ENCODE measurements at places on chromosomes 7 and 10. TPM values are rescaled to one million over a fixed set of nuclear protein-coding genes. Genes with fewer than 3 reads are reported as not detected.
A peak's percentile ranks its signal among the peaks of the same experiment; 100 is the strongest.

ADCY1 gene
- total RNA-seq: 3.1 TPM

- H3K27ac ChIP-seq: peak overlapping the region; percentile 60
- DNase-seq: peak; percentile 95
- H3K4me3 ChIP-seq: no peak overlapping the region
- peaks cover 72% of the 10 kb centered on the region for H3K4me1 ChIP-seq
- no peaks in the 10 kb centered on the region for H3K27me3 ChIP-seq
- H3K36me3 ChIP-seq: peaks cover 8% of the 10 kb centered on the region
Measured at GRCh38 chr7:27771111-27771510, 31.1 kb downstream of the TAX1BP1 start.

GRCh38 chr7:25048444-25048834, 68.5 kb upstream of the OSBPL3 start:
- no peak overlapping the region for H3K4me3 ChIP-seq
- H3K36me3 ChIP-seq: no peaks in the 10 kb centered on the region
- H3K27ac ChIP-seq: no peak overlapping the region
- H3K27me3 ChIP-seq: no peaks in the 10 kb centered on the region
- DNase-seq: no peak
- H3K4me1 ChIP-seq: no peaks in the 10 kb centered on the region

DNA sequence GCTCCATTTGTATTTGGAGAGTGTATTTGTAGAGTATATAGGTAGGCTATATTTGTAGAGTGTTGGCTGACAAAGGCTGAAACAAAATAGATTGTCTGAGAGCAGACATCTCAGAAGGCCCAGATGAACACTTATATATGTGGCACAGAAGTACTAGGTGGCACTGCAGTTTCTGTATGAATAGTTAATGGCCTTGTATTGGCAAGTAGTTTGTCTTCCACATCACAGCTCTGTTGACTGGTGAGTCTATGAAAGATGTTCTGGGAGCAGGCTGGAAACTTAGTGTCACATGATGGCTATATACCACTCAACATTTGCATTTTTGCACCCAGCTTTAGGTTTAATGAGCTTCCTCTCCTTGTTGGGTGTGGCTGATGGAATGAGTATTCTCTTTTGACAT, 51.9 kb downstream of the CCNY start:
- peaks cover 42% of the 10 kb centered on the region for H3K4me1 ChIP-seq
- H3K27me3 ChIP-seq: no peaks in the 10 kb centered on the region
- no peak overlapping the region for H3K4me3 ChIP-seq
- DNase-seq: no peak
- H3K36me3 ChIP-seq: peaks cover 24% of the 10 kb centered on the region

CALHM3 gene
- total RNA-seq: 4.1 TPM

- peaks cover 43% of the 10 kb centered on the region for H3K27me3 ChIP-seq
- H3K36me3 ChIP-seq: no peaks in the 10 kb centered on the region
- H3K4me3 ChIP-seq: no peak overlapping the region
Measured at GRCh38 chr10:76055466-76055865, 624.0 kb downstream of the LRMDA start.

DNA sequence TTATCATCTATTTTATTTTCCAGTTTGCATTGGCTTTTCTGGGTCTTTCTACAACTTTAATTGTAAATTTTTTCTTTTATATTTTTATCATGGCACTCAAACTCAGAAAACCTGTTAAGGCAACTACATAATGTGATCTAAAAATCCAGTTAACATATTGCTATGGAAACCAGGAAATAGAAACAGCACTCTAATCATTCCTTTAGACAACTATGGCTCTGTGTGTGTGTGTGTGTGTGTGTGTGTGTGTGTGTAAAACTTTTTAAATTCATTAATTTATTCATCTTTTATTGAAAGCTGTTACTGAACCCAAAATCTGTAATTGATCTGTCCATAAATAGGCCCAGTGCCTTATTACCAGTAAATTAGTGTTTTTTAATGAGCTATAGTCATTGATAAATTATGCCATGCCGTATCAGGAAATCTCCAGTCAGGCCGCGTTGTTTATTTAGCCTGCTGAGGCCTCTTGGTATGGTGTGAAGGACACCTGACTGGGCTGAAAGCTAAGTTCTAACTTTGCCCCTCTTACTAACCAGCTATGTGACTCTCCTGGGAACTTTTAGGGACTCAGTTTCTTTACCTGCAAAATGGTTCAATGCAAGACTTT, 1.5 kb upstream of the MET start:
- H3K4me3 ChIP-seq: no peak overlapping the region
- peaks cover 14% of the 10 kb centered on the region for H3K4me1 ChIP-seq
- H3K27me3 ChIP-seq: no peaks in the 10 kb centered on the region
- no peak overlapping the region for H3K27ac ChIP-seq

DNA sequence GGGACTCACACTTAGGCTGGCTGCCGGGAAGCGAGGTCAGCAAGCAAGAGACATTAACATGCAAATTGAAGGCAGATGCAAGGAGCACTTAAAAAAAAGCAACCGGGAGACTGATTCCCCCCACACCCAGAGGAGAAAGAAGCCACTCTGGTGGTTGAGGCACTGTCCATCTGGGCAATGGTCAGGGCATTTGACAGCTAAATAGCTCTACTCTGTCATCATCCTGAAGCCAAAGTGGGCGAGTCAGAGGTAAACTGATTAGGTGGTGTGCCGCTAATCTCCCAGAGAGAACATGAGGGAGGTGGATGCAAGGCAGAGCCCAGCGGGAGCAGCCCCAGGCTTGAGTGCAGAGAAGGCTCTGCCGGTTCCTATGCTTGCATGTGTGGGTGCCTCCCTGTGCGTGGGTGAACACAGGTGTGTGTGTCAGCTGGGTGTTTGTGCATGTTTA, 100.6 kb downstream of the PLXNA4 start:
- DNase-seq: no peak
- H3K36me3 ChIP-seq: no peaks in the 10 kb centered on the region
- no peak overlapping the region for H3K27ac ChIP-seq
- H3K27me3 ChIP-seq: no peaks in the 10 kb centered on the region

DNA sequence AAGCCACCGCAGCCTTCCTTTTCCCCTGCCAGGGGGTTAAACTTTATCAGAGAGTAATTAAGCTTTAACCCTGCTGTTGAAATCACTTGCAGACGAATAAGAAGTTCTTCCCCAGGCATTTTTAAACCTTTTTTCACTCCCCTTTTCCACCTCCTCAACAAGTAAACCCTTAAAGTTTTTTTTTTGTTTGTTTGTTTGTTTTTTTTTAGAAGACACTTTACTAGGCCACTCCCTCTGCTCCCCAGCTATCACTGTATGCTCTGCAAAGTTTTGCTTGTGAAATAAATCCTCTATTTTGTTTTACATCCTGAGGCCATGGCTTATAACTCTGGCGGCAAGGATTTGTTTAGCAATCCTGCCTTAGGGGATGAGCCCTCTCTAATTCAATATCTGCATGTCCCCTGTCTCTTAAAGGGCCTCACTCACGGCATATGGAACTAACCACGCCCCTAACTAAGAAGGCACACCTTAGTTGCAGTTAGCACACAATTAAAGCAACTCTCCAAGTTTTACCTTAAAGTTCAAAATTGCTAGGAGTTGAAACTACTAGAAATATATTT, 1354.7 kb upstream of the LRRTM3 start:
- peak overlapping the region; percentile 45 for H3K27ac ChIP-seq
- H3K27me3 ChIP-seq: no peaks in the 10 kb centered on the region
- peaks cover 15% of the 10 kb centered on the region for H3K4me1 ChIP-seq
- peak; percentile 76 for DNase-seq
- peak overlapping the region; percentile 78 for H3K4me3 ChIP-seq

NPY4R2 gene
- total RNA-seq: not detected

GRCh38 chr10:65235846-65236245, 1690.0 kb upstream of the LRRTM3 start:
- no peaks in the 10 kb centered on the region for H3K36me3 ChIP-seq
- H3K4me1 ChIP-seq: peaks cover 9% of the 10 kb centered on the region
- H3K27me3 ChIP-seq: no peaks in the 10 kb centered on the region
- no peak for DNase-seq
- no peak overlapping the region for H3K27ac ChIP-seq

DNA sequence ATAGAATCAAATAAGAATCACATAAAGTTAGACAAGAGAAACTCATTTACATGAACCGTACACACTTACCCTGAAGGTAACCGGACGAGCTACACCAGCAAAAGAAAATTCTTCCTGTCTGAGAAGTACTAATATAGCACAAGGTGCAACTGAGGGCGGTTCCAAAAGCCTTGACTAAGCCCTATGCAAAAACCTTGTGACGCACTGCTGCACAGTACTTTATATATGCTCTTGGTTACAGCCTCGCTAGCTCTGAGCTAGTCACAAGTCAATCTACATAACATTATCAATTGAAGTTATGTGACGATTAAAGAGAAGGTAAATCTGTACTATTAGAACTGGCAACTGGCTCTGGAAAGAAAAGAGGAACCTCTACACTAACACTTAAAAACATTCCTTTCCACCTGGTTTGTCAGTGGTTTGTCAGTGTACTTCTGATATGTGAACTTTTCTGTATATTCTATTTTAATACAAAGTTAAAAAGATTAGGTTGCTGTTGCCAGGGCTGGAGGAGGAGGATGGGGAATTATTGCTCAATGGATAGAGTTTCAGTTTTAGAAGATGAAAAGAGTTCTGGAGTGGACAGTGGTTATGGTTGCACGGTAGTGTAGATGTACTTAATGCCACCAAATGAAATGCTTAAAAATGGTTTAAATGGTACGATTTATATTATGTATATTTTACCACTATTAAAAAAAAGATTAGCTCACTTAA, 21.6 kb downstream of the NT5C3A start:
- peak overlapping the region; percentile 53 for H3K4me3 ChIP-seq
- H3K36me3 ChIP-seq: no peaks in the 10 kb centered on the region
- DNase-seq: peak; percentile 86
- H3K4me1 ChIP-seq: peaks cover 67% of the 10 kb centered on the region
- H3K27ac ChIP-seq: peak overlapping the region; percentile 40

GRCh38 chr7:69177941-69178494, 420.3 kb upstream of the AUTS2 start:
- no peak for DNase-seq
- no peaks in the 10 kb centered on the region for H3K4me1 ChIP-seq
- H3K27me3 ChIP-seq: no peaks in the 10 kb centered on the region
- H3K36me3 ChIP-seq: no peaks in the 10 kb centered on the region
- H3K4me3 ChIP-seq: no peak overlapping the region

- no peak overlapping the region for H3K27ac ChIP-seq
- H3K36me3 ChIP-seq: no peaks in the 10 kb centered on the region
- no peak overlapping the region for H3K4me3 ChIP-seq
- H3K4me1 ChIP-seq: no peaks in the 10 kb centered on the region
Measured at GRCh38 chr7:44323381-44324203, 1.8 kb downstream of the CAMK2B start.

DNA sequence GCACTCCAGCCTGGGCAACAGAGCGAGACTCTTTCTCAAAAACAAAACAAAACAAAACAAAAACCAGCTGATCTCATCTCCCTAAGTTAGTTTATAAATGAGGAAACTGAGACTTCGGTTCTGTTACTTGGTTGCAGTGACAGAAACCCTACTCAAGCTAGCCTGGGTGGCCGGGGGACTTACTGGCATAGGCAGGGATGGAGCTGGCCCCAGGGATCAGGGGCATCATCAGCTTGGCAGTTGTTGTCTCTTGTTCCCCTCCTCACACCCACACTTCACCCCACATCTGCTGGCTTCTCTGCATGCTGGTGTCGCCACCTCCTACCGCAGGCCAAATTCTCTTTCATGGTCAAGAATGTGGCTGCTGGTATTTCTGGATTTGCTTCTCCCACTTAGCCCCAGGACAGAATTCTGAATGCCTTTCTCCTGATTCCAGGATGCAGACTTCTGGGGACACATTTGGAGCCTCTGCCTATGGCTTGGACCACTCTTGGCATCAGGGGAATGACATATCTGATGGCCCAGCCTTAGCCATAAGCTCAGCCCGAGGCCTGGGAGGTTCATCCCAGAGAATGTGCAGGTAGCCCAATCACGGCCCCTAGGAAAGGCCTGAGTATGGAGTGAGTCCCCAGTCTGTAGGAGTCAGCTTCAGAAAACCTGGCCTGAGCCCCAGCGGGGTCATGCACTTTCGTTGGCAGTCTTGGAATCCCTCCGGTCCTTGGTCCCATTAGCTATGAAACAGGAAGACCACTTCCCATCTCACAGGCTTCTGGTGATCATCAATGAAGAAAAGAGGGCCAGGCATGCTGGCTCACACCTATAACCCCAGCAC, 41.6 kb upstream of the CTBP2 start:
- DNase-seq: no peak
- H3K4me3 ChIP-seq: no peak overlapping the region
- H3K27me3 ChIP-seq: no peaks in the 10 kb centered on the region
- H3K36me3 ChIP-seq: no peaks in the 10 kb centered on the region
- peaks cover 19% of the 10 kb centered on the region for H3K4me1 ChIP-seq
- H3K27ac ChIP-seq: 0 out of 2 replicates have a peak overlapping the region, but pooled peaks have one; percentile 11

- H3K27ac ChIP-seq: 0 out of 2 replicates have a peak overlapping the region, but pooled peaks have one; percentile 23
- H3K4me3 ChIP-seq: peak overlapping the region; percentile 76
- no peak for DNase-seq
- no peaks in the 10 kb centered on the region for H3K27me3 ChIP-seq
- H3K36me3 ChIP-seq: no peaks in the 10 kb centered on the region
Measured at GRCh38 chr10:126904516-126904817, 761 bp upstream of the DOCK1 start.

DNA sequence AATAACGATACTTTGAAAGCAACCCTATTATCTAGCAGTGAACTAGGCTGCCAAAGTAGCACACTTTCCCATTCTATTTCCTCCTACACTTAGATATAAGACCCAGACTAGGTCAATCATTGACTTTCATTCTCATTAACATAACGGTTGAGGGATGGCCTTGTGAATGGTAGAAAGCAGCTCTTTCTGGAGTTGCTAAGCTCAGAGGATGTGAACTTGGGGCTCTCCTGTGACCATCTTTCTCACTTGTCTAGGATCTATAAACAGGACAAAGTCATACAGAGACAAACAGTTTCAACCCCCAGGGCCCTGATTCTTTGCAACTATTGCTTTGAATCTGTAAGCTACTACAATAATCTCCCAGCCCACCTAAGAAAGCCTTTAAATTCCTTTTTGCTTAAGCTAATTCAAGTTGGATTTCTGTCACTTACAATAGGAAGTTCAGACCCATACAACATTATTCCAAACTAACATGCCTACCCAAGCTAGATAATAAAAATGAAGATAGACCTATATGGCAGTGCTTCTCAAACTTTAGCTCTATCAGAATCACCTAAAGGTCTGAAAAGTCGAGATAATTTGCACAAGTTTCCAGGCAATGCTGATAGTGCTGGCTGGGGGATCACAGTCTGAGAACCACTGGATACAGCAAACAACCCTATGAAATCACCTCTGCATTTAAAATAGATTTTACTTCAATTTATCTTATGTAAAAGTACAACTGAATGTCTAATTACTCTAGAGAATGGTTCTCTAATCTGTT, 16.7 kb downstream of the P4HA1 start:
- no peaks in the 10 kb centered on the region for H3K27me3 ChIP-seq
- peaks cover 16% of the 10 kb centered on the region for H3K4me1 ChIP-seq
- no peak overlapping the region for H3K27ac ChIP-seq
- H3K36me3 ChIP-seq: no peaks in the 10 kb centered on the region

GRCh38 chr7:103870664-103871063, 118.8 kb downstream of the RELN start:
- no peak overlapping the region for H3K27ac ChIP-seq
- no peak for DNase-seq
- H3K4me1 ChIP-seq: no peaks in the 10 kb centered on the region
- peaks cover 18% of the 10 kb centered on the region for H3K27me3 ChIP-seq
- no peaks in the 10 kb centered on the region for H3K36me3 ChIP-seq

- peaks cover 84% of the 10 kb centered on the region for H3K27me3 ChIP-seq
- no peaks in the 10 kb centered on the region for H3K36me3 ChIP-seq
- no peak overlapping the region for H3K27ac ChIP-seq
- H3K4me1 ChIP-seq: peaks cover 10% of the 10 kb centered on the region
- peak overlapping the region; percentile 69 for H3K4me3 ChIP-seq
Measured at GRCh38 chr7:124031919-124032318, 948 bp downstream of the TMEM229A start.
